ENCODE measurements at places on chromosomes 2 and 18.
A peak's percentile ranks its signal among the peaks of the same experiment; 100 is the strongest.

DNA sequence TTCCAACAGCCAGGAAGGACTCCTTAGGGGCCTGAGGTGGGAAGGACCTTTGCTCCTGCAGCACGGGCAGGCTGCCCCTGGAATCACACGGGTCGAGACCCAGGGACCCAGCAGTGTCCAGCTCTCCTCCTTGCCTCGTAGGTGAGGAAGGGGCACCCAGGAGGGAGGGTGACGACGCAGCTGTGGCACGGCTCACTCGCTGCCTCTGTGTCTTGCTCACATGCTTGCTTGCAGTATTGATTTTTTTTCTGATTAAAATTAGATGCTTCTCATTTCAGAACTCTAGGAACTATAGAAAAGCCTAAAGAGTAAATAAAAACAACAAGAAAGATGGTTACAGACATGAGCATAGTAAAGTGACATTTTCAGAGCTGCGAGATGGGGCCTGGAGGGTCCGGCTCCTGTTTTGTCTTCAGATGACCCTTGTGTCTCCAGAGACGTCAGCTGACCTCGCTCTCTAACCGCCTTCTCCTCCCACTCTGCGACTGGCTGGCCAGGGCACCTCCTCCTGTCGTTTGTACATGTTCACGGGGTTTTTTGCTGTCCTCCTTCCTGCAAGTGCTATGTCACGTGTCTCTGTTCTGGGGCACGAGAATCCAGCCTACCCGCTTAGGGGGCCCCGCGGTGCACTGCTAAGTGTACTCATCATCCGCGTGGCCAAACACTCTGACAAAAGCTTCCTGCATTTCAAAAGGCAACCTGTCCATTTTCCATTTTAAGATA lies 65.7 kb upstream of the ZNF236 start:
- DNase-seq: no peak

DNA sequence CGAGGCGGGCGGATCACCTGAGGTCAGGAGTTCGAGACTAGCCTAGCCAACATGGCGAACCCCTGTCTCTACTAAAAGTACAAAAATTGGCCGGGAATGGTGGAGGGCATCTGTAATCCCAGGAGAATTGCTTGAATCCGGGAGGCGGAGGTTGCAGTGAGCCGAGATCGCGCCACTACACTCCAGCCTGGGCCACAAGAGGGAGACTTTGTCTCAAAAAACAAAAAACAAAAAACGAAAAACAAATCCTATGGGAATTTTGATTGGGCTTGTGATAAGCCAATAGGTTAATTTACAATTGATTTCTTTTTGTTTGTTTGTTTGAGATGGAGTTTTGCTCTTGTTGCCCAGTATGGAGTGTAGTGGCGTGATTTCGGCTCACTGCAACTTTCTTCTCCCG lies 24.2 kb upstream of the TOGARAM2 start:
- no peak for DNase-seq

GRCh38 chr18:78410094-78410786 lies 569.4 kb upstream of the SALL3 start:
- DNase-seq: no peak

DNA sequence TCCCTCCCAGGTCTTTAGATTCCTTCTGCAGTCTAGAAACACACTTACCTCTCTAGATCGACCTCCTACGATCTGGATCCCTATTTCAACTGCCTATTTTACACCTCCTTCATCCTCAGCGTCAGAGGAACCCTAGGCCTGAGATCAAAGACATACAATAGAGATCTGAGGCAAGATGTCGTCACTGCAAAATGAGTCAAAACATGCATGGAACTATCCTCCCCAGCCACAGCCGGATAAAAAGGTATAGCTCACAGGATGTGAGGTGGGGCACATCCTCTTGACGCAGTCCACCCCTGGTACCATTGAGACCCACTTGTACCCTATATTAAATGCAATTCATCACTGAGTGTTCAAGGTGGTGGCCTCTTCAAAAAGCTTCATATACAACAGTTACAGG lies 63.7 kb upstream of the DNAJC10 start:
- no peak for DNase-seq

DNA sequence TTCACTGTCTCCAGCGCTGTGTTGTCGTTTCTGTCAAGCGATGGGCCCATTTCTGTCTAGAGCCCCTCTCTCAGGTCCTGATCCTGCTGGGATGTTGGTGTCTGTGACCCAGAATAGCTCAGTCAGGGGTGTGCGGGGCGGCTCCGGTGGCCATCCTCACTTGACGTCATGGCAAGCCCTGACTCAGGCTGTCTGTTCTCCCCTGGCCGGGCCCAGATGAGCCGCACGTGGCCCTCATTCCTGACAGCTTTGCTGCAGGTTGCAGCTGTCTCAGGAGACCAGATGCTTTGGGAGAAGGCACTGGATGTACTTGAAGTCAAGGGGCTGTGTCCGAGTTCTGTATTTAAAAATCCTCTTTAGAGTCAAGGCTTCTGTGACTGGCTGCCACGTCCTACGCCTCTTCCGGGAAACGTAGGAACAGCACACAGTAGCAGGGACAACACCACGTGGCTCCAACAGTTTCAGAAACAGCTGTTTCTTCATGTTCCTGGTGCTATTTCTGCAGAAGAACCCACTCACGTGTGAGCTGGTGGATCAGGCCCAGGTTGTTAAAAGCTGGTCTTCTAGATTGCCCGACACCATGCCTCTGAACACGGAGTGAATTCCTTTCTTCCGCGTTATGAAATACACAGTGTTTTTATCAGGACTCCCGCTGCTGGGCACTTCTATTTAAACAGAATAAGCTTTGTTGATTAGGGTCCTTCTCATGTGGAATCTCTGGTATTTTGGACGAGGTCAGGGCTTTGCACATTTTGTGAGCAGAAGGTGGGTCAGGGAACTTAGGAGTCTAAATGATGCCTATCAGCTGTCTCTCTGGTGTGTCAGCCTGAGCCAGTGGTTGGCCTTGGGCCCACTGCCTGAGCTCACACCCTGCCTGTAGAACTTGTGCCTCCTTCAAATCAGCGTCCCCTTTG lies 28.3 kb upstream of the NTSR2 start:
- DNase-seq: no peak

- no peak for DNase-seq
These were observed 43.5 kb downstream of the PDCL3 start for GRCh38 chr2:100606332-100606725.

- DNase-seq: no peak
These were observed 7.5 kb upstream of the STAMBP start for GRCh38 chr2:73821227-73821626.

DNA sequence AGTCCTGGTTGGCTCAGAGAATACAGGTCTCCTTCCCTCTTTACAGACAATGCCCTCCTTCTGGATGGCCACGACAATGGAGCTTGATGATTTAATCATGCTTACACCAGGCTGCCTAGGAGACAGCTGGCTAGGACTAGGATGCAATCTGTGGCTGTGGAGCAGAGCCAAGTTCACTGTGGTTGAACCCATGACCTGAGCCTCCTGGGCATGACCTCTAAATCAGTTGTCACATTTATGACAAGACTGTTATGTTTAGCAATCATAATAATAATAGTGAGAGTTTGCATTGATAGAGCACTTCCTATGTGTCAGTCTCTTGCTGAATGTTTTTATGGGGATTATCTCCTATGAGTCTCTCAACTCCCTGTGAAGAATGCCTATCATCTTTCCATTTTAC lies 244.1 kb downstream of the ICOS start:
- DNase-seq: no peak

- DNase-seq: no peak
These were observed 101.9 kb upstream of the RAB12 start for GRCh38 chr18:8507361-8507760.

GRCh38 chr2:178450524-178450773 lies 526 bp downstream of the PRKRA start:
- DNase-seq: peak; percentile 51

DNA sequence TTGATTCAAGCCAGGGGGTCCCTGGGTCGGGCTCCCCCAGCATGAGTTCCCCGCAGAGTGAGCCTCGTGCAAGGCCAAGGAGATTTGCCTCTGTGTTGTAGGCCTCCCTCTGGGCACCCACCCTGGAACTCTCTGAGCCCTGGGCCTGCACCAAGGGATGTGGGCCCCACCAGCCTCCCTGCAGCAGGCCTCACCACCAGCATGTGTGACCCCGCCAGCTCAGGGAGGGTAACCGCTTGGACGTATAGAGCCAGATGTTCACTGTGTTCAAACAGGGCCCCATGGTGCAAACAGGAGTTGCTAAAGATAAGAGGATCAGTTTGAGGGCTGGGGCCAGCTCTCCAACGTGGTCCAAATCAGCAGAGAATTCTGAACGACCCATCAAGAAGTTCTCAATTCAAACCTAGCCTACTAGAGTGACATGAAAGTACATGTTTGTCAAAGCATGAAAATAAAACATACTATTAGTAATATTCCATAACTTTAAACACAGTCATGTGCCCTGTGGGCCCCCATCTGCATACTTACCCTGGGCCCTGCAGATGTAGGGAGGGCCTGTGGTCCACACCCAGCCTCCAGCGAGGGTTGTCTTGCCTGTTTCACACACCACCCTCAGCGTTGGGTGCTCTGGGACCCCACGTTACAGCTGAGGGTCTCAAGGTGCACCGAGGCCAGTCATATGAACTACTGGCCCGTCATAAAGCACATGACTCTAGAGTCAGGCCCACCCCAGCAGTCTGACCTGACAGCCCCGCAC lies 5.5 kb upstream of the TUBB6 start:
- DNase-seq: no peak

- no peak for DNase-seq
These were observed 82.0 kb downstream of the STK39 start for GRCh38 chr2:168165397-168165796.

DNA sequence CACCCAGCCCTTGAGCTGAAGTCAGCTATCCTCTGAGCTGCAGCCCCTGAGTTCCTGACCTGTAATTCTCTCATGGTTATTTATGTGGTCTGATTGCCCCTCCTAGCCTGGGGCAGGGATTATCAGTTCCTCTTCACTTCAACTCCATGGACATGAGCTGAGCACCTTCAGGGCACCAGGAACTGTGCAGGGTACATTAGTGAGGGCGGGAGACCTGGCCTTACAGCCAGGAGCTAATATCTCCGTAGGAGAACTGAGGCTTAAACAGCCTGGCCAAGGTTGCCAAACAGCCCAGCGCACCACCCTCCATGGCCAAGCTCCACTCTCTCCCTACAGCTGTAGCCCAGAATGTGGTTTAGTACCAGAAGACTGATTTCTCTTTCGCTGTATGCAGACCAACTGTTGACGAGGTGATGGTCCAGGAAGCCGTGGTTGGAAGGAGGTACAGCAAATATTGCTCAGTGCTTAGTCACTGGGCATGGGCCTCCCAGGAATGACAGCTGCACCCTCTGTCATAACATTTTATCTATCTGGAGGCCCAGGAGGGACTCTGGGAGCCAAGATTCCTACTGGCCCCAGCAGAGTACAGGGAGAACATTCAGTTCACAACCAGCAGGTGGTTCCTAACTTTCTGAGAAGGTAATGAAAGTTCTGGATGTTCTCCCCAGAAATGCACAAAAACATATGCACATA lies 228.7 kb upstream of the SIX2 start:
- no peak for DNase-seq

GRCh38 chr2:238299803-238300202 lies 11.4 kb upstream of the PER2 start:
- no peak for DNase-seq

GRCh38 chr2:111148925-111149324 lies 28.2 kb downstream of the BCL2L11 start:
- DNase-seq: no peak

DNA sequence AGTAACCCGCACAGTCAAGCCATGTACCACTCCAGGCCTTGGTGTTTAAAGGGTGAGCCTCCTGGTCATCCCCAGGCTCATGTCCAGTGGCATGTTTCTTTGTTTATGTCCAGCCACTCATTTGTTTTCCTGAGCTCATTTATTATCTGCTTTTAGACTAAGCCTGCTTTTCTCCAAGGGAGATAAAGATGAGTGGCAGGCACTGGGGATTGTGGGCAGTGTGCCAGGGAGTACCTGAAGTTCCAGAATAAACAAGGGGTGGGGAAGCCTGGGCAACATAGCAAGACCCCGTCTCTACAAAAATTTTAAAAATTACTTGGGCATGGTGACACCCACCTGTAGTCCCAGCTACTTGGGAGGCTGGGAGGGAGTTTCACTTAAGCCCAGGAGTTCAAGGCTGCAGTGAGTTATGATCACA lies 1.9 kb downstream of the ANXA4 start:
- DNase-seq: no peak

DNA sequence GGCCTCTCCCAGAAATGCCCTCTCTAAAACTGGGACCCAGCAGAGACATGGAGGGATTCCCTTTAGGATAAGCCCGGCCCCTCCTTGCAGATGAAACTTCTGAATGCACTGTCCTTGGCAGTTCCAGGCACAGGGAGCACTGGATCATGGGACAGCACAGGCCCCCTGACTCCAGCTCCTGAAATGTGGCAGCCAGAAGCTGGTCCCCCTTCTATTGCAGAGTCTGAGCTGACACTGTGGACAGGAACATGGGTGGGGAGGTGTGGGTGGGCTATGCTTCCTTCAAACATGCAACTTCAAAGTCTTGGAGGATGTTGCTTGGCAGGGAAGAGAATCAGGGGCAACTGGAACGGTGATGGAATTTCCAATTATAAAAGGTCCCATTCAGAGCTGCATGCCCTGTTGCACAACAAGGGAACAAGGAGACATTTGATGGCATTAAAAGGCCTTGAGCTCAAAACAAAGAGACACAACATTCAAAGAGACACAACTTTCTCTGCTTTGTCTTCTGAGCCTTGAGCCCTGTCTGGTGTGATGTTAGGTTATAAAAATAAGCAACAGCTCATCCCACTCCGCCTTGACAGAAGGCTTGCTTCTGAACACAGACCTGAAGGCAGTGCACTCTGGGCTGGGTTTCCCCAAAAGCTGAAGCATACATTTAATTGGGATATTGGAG lies 239.0 kb downstream of the OSR1 start:
- DNase-seq: no peak

DNA sequence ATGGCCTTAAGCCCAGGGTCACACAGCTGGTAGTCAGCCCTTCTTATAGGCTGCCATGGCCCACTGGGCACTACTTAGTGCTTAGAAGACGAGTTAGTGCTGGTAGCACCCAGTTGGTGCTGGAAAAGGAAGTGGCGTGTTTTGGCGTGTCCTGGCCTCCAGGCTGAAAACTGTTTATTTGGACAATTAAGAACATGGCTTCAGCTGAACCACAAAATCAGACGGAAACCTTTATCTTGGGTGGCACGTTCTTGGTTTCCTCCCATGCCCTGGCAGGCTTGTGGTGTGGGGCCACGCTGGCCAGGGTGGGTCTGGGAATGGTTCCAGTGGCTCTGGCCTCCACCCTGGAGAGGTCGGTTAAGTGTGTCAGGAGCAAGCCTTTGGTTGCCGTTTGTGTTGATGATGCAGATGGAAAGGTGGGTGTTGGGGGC lies 141.5 kb upstream of the HAAO start:
- DNase-seq: no peak

- DNase-seq: no peak
These were observed 201.7 kb downstream of the NRP2 start for GRCh38 chr2:205883965-205884364.

GRCh38 chr18:76474824-76475223 lies 20.2 kb downstream of the ZNF516 start:
- DNase-seq: no peak

- DNase-seq: no peak
These were observed 519.8 kb upstream of the MYT1L start for GRCh38 chr2:2850859-2851258.
